Mesendoderm (in vitro differentiated cells): ENCODE measurements at places on chromosomes 1 and 21.

GRCh38 chr1:31664528-31664927, 19.9 kb upstream of the PEF1 start:
- no peak for DNase-seq

GRCh38 chr1:119359730-119360129, 8.9 kb upstream of the HAO2 start:
- no peak for DNase-seq

GRCh38 chr1:104082221-104082620, 332.5 kb downstream of the AMY1C start:
- peak; percentile 6 for DNase-seq

DNA sequence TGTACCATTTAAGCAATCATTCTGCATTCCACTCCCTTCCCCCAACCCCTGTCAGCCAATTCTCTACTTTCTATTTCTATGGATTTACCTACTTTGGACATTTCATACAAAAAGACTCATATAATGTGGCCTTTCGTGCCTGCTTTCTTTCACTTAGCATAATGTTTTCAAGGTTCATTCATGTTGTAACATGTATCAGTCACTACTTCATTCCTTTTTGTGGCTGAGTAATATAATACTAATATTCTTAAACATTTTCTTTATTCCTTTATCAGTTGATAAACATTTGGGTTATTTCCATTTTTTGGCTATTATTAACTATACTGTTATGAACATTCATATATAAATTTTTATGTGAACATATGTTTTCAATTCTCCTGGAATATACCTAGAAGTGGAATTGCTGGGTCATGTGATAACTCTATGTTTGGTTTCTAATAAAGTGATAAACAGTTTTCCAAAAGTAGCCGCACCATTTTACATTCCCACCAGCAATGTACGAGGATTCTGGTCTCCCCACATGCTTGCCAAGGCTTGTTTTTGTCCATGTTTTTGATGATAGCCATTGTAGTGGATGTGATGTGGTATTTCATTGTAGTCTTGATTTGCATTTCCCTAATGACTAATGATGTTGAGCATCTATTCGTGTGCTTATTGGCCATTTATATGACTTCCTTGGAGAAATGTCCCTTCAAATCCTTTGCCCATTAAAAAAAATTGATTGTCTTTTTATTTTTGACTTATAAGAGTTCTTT, 61.9 kb upstream of the GNG12 start:
- DNase-seq = no peak

DNA sequence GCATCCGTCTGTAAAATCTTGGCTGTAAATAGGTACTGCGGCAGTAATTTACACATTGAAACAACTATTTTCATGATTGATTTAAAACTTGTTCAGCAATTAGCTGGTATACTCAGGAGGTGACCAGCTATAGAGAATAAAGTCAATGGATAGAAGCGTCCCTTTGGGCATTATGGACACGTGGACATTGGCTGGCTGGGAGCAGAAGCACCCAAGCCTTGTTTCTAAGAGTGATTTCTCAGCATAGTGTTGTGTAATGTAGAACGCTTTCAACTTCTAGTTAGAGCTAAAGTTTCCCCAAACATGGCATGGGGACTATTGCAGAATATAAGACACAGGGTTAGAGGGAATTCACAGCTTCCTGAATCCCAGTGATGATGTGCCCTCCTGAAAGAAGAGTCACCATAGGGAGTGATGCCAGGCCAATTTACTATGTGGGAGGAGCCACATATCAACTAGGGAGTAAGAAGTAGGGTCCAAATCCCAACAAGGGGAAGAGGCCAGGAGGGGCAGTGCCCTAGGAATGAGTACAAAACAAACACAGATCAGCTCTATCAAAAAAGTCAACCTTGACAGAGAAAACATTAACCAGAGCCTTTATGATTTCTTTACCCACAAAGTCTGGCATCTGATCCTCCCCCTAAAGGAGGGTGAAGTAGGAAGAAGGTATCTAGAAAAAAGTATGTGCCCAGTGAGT, 92.7 kb downstream of the SUSD4 start:
- no peak for DNase-seq

- DNase-seq = no peak
Measured at GRCh38 chr1:229885568-229886495, 181.2 kb upstream of the GALNT2 start.

DNA sequence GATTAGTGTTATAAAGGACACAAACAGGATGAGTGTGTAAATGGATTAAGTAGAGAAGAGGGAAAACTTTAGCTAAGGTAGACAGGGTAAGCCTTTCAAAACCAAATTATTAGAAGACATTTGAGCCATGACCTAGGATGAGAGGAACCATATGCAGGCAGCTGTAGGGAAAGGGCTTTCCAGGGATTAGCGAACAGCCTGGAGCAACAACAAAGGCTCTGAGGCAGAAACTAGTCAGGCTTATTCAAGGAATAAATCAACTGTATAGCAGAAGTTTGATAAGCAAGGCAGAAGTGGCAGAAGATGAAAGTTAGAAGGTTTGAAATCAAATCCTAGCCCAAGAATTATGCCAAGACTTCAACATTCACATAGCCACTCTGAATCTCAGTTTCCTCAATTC, 21.3 kb downstream of the AIDA start:
- no peak for DNase-seq

GRCh38 chr1:231869364-231869763, 242.8 kb downstream of the DISC1 start:
- DNase-seq = no peak

DNA sequence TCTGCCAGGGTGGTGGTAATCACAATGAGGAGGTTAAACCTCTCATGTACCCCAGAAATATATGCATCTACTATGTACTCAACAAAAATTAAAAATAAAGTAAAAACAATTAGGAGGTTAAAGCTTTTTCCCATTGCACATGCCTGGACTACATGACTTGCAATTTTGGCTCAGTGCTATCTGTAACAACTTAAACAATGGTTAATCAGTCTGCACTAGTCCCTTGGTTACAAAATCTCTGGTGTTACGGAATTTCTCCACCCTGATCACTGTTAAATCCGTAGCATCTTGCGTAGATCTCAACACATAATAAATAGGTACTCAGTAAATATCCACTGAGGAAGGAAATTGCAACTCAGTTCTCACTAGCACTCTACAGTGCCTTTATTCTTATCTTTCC, 66.5 kb downstream of the SDCCAG8 start:
- DNase-seq = no peak
